HuH-7 (cell line): ENCODE measurements at places on chromosomes 12 and 14.

DNA sequence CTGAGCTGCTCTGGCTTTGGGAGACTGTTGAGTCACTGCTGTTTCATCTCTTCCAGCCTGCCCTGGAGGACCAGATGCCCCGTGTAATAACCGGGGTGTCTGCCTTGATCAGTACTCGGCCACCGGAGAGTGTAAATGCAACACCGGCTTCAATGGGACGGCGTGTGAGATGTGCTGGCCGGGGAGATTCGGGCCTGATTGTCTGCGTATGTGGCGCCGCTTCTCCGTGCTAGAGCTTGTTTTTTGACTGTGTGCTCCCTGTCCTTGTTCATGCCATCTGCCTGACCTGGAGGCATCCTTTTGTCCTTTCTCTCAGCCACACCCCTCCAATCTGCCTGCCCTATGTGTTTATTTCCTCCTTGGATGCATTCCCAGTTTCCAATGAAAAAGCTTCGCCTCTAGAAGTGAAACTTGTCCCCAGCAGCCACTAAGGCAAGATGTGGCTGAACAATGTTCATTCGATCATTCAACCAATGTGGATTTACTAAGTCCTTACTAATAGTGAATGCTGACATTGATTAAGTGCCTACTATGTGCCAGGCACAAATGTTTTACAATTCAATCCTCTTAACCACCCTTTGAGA, 98.6 kb downstream of the NT5DC3 start:
- no peak for DNase-seq

GRCh38 chr14:98725191-98725590, 546.8 kb downstream of the BCL11B start:
- DNase-seq = no peak

- no peak for DNase-seq
These were observed 6.6 kb downstream of the POMT2 start for GRCh38 chr14:77314043-77314442.

DNA sequence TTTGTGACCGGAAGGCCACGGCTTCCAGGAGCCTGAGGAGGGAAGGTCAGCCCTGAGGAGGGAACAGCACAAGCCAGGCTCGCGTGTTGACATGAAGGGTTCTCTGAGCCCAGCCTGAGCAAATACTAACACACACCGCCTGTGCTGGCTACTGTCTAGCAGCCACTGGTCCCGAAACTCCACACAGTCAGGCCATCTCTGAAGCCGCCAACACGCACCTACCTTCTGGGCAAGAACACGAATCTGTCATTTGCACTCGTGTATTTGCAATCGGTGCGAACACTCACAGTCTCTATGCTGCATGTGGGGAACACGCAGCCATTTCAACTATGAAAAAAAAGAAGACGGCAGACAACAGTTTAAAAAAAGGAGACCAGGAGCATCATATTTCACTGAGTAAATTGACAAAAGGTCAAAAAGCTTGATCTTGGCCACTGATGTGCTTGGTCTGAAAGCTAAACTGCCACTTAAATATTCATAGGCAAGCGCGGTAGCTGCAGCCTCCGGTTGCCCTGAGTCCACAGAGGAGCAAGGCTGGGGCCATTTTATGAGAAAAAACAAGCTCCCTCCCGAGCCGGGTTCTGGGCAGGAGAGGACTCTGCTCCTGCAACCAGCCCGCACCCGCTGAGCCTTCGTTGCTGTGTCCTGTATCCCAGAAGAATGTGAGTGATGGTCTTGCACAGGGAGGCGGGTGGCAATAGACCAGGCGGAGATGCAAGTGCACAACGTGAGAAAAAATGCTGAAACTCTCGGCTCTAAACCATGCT, 57.8 kb downstream of the RIMBP2 start:
- DNase-seq = no peak

GRCh38 chr14:51139121-51139681, 44.3 kb upstream of the TRIM9 start:
- no peak for DNase-seq

- DNase-seq = no peak
These were observed 107.0 kb downstream of the ADAMTS20 start for GRCh38 chr12:43444940-43445564.

DNA sequence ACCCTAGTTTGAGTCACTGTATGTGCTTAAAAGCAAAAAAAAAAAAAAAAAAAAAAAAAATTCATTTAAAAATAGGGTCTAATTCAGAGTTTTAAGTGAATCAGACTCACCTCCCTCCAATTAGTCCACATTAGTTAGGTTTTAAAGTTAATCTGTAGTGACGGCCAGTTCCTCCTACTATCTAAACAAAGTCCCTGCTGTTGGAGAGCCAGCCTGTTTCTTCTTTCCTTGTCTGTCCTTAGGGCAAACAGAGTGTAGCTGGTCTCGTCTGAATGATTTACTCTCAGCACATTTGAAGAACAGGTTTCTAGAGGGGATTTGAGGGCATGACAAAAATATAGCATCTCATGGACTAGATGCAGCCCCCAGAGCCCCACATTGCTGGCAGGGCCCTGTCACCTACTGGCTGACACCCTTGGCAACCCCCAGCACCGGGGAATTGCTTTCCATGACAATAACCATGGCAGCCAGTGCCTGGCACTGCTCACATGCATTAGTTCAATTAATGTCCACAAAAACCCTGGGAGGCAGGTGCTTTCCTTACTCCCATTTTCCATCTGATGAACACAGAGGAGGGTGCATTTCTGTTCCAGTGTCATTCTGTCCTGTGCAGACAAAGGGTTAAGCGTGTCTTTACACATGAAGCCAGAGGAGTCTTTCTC, 138.3 kb downstream of the PLXNC1 start:
- DNase-seq = no peak

DNA sequence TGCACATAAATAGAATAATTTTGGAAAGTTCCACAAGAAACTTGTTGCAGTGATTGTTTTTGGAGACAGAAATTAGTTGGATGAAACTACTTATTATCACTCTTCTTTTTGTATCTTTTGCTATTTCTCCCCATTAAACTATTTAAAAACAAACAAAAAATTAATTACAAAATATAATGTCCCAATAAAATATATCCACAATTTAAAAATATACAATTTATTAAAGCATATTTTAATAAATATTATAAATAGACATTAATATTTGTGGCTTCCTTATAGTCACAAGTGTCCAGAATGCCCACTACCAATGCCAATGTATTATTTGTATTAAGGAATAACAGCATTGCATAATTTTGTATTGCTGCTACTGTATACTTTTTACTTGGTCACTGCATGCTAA, 52.5 kb upstream of the GCH1 start:
- DNase-seq = no peak

- DNase-seq = no peak
These were observed 11.0 kb upstream of the MGP start for GRCh38 chr12:14896521-14897169.

DNA sequence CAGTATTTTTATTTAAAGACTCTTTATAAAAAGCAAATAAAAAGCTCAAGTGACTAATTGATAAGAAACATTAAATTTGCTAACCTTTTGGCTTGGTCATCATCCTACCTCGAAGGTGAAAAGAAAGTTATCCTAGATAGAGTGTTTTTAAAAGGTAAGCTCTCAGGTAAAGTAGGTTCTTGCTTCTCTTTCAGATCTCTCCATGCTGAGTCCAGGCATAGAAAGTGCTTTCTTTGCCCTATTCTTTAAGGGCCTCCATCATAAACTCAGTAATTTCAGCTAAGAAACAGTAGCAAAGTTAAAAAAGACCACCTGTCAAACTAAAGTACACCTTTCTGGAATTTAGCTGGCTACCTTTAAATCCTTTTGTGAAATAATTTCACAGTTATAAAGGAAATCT, 20.6 kb upstream of the ANHX start:
- no peak for DNase-seq

DNA sequence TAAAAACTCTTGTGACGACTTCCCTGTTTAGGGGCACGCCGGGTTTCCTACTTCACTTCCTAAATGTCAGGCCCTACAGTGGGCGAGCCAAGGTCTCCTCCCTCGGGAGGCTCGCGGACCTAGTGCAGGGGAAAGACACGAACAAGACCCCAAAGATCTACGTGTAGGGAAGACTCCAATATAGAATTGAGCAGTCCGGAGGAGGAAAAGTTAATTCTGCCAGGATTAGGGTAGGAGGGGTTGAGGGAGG, 564 bp downstream of the ATXN3 start:
- no peak for DNase-seq

DNA sequence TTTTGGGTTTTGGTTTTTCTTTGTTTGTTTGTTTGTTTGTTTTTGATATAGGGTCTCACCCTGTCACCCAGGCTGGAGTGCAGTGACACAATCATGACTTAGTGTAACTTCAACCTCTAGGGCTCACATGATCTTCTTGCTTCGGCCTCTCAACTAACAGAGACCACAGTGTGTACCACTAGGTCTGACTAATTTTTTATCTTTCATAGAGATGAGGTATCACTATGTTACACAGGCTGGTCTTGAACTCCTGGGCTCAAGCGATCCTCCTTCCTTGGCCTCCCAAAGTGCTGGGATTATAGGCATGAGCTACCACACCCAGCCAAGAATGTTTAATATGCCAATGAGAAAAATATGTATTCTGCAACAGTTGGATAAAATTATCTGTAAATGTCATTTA, 29.6 kb upstream of the USP15 start:
- DNase-seq = no peak

- peak; percentile 67 for DNase-seq
These were observed 232.1 kb downstream of the CACNA1C start for GRCh38 chr12:2284857-2285256.

DNA sequence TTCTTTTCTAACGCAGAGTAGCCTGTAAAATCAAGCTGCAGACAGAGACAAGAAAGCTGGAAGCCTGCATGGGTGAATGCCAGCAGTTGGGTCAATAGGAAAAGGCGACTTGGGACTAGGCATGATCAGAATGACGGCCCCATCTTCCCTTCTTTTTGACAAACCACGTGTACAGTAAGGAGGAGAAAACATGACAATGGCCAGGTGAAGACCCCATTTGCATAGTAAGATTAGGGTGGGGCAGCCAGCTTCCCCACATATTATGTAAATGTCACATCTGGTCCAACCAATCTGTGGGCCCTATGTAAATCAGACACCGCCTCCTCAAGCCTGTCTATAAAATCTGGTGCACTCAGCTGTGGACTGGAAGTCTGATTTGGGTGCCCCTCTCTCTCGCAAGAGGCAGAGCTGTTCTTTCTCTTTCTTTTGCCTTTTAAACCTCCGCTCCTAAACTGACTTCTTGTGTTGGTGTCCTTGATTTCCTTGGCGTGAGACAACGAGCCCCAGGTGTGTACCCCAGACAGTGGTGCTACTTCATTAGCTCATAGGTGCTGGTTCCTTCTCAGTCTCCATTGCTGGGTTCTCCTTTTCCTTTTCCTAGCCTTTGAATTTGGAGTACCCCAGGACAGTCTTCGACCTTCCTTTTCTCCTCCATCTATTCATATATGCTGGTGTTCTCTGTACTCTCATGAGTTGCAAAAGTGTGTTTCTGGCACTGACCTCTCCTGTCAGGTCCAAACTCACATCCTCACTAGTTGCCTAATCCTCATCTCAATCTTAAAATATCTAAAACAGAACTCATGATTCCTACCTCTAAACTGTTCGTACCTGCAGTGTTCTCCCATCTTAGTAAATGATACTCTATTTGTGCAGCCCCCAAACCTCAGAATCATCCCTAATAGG, 9.4 kb upstream of the DHRS7 start:
- DNase-seq = no peak

DNA sequence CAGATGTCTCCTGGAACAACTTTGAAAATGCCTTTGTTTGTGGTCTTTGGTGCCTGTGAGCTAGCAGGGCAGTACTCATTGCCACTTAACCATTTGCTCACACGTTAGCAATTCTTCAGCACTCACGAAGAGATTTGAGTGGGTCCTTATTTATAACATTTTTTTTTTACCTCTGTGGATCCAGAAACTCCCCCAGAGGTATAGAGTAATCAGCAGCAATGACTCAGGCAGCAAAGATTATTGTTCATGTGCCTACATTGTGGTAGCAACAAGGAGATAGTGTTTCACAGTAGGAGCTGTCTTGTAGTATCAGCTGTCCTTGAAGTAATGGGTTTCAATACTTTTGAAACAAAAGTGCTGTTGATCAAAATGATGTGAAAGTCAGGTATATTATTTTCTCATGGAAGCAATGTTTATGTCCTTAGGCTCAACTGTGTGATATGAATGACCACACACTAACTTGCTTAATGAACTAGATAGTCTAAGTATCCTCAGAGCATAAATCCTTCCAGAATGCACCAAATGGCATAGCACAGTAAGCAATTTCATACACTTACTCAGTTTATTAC, 304.1 kb downstream of the EGLN3 start:
- DNase-seq = no peak

DNA sequence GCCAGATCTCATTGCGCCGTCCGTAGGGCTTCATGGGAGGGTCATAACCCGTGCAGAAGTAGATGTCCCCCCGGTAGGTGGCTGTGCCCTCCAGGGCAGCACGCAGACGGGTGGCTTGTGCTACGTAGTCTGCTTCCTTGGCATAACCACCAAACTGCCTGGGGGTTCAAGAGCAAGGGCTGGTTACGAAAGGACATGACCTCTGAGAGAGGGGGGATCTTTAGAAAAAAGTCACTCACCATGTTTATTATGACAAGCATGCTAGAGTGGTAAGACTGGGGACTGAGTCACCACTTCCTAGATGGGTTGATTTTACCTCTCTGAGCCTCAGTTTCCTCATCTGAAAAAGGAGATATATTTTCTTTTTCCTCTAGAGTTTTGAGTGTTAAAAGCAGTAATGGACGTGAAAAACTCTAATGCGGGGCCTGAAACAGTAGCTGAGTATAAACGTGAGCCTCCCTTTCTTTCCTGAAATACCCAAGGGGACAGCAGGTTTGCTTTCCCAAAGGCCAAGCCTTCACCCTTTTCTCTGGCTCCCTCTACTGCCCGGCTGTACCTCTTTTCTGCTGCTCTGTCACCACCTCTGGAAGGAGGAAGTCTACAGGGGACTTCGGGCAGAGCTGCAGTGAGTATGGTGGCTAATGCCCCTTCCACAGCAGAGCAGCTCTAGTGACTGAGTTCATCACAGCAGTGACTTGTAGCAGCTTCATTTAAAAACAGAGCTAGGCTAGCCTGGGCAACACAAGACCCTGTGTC, 23.5 kb upstream of the GPRC5D start:
- DNase-seq = peak; percentile 34

DNA sequence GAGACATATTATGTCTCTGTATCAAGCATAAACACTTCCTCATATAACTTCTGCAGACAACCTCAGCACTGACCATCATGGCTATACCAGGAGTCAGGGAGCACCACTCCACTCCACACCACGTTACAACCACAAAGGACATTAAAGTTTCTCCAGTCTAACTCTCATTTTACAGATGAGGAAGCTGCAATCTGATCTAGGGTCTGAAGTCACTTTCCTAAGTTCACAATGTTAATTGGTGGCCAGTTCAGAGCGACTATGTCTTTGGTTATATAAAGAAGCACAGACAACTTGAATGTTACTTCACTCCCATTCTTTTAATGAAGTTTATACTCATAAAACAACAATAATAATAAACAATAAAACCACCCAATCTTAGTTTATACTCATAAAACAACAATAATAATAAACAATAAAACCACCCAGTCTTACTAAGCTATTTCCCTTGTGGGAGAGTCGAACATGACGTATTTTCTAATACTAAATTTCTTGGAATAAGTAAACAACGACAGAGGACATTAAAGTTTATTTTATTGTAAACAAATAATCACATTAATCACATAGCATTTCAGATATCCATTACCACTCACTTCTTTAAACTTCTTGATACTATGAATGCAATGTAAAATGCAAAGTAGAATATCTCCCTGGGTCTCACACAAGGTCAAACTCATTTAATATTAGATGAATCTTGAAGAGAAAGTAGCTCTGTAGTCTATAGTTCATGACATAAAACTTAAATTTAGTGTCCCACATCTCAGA, 72.4 kb upstream of the SSTR1 start:
- no peak for DNase-seq

- no peak for DNase-seq
These were observed 138.8 kb upstream of the MAP1LC3B2 start for GRCh38 chr12:116420227-116420880.
